ENCODE measurements at places on chromosomes 16 and 17.

DNA sequence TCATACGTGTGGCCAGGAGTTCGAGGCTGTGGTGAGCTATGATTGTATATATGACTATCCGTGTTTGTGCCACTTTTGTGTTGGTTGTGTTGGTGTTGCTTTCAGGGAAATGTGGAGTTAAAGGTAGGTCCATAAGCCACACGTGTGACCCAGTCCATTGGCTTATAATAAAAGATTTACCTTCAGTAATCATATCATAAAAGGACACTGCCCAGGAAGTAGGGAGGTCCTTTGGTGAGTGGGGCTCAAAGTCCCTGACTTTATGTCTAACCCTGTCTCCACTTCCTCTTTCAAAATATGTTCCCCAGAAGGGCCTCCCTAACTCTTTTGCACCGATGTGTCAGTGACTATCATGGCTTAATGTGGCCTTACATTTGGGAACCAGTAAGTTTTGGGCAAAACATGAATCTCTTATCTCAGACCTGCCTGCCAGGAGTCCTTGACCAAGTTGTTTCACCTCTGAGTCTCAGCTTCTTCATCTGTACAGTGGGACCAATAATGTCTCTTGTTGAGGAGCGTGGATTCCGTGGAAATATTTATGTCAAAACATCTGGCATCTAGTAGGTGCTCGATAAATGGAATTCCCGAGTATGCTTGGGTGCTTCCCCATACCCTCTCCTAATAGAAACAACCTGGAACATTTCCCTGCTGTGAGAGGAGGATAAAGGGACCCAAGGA, 4.8 kb downstream of the TNP2 start:
- no peak for DNase-seq

- no peak for DNase-seq
Observed at GRCh38 chr16:12629271-12629670, 174.4 kb downstream of the CPPED1 start.

GRCh38 chr16:78748220-78748929, 648.9 kb downstream of the WWOX start:
- no peak for DNase-seq

DNA sequence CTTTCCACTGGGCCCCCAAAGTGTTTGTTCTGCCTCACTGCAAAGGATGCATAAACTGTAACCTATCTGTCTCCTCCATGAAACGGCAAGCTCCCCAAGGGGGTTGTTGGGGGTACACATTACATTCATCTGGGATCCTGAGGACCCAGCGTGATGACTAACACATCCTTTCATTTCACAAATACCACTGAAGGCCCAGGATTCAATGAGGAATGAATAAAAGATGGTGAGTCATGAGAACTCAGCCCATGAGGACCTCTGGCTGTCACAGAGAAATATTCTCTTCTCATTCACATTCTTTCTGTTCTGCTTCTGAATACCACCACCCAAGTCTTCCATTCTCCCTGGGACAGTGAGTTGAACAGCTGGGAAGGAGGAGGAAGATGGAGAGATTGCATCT, 149.8 kb downstream of the RBFOX3 start:
- peak; percentile 87 for DNase-seq

GRCh38 chr16:83849421-83849820, 41.6 kb downstream of the HSBP1 start:
- no peak for DNase-seq

DNA sequence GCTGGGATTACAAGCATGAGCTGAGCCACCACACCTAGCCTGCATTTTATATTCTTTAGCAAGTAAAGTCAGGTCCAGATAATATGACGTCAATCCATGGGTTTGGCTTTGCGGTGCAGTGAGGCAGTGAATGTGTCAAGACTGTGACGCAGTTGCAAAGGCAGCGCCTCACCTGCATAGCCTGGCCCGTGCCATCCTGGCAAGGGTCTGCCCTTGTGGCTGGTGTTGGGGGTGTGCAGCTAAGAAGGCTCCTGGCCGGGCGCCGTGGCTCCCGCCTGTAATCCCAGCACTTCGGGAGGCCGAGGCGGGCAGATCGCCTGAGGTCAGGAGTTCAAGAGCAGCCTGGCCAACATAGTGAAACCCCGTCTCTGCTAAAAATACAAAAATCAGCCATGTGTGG, 7.0 kb downstream of the PDF start:
- DNase-seq: no peak

DNA sequence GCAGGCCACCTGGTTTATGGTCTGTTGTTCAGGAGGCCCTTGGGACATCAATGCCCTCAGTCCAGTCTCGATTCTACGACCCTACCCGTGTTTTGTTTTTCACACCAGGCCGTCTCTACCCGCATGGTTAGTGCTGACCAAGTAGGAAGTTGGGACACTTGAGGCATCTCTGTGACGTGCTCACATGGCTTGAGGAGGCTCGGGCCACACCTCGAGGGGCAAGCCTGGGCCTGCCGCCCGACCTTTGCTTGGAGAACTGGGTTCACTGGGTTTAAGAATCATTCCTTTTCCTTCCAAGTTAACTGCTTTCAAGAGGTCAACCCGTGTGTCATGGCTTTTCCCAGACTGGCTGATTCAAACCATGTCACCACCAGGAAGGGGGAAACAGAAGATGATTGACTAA, 86.8 kb downstream of the CMIP start:
- DNase-seq: no peak

- DNase-seq: peak; percentile 39
Observed at GRCh38 chr17:44878627-44879221, 20.5 kb downstream of the EFTUD2 start.

DNA sequence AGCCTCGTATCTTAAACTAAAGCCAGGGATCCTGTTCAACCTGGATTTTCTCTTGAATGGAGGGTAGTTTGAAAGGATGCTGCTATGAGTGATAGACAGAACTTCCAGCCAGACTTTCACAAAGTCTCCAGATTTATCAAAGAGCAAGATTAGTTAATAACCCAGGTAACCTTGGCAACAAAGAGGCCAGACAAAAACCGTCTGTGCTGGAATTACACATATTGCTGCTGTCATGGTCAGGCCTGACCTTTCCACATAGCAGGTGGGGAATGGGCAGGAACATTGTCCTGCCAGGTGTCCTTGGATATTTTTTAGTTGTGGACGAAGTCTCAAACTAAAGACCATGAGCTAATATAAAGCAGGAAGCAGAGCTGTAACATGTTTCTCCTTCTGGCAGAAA, 52.5 kb downstream of the HLF start:
- no peak for DNase-seq

GRCh38 chr17:61849674-61850073, 13.7 kb downstream of the BRIP1 start:
- peak; percentile 43 for DNase-seq

DNA sequence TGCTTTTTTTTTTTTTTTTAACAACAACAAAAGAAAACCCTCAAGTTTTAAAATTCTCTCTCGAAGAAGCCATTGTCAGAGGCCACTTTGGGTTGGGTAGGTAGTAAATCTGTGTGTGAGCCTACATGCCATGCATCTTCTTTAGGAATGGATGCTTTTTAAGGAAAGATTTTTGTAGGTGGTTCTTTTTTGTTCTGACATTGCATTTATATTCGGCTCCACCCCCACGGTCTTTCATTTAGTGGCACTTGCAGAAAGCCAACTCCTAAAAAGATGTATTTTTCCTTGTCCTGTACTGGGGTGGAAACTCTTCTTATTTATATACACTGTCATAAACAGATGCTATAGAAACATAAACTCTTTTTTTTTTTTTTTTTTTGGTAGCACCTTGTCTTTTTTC, 35.1 kb downstream of the KCNJ2 start:
- DNase-seq: no peak

- DNase-seq: peak; percentile 54
Observed at GRCh38 chr16:67847064-67847861, at the start of gene CENPT. TSS of gene CENPT (minus strand) at chr16:67847693. CDS start at chr16:67833859, 13,834 bp downstream.

- no peak for DNase-seq
Observed at GRCh38 chr16:68744744-68745280, 7.7 kb downstream of the CDH1 start.

DNA sequence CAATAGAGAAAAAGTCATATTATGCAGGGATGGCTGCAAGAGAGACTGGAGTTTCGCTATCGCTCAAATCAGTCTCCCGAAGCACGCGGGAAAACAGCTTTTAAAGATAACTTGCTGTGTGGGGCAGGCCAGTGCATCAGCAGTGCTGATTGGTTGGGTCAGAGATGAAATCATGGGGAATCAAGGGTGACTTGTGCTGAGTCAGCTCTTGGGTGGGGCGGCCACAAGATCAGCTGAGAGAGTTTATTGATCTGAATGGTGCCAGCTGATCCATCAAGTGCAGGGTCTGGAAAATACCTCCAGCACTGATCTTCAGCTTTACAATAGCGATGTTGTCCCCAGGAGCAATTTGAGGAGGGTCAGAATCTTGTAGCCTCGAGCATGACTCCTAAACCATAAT, 430.5 kb downstream of the RBFOX1 start:
- no peak for DNase-seq

GRCh38 chr16:4272114-4272956, 488 bp downstream of the TFAP4 start:
- DNase-seq: no peak

- DNase-seq: no peak
Observed at GRCh38 chr16:521381-522210, 5.9 kb upstream of the CAPN15 start.

- DNase-seq: no peak
Observed at GRCh38 chr16:79869304-79870015, 268.9 kb upstream of the MAF start.

DNA sequence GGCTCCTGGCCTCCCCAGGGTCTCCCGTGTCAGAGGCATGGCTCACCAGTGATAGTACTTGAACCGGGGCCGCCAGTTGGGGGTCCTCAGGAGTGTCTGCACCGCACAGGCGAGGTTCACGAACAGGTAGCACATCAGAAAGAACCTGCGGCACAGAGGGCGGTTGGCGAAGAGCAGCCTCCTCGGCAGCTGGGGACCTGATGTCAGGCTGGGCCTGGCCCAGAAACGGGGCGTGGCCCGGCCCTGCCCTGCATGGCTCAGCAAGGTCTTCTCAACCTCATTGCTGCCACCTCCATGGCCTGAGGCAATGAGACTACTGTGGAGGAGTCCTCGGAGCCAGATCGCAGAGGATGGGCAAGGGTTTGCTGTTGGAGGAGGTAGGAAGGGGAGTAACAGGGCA, 4.1 kb upstream of the LCAT start:
- DNase-seq: no peak

GRCh38 chr17:61803216-61803615, 60.1 kb downstream of the BRIP1 start:
- DNase-seq: no peak

GRCh38 chr17:77607606-77608005, 350.9 kb upstream of the TNRC6C start:
- no peak for DNase-seq

DNA sequence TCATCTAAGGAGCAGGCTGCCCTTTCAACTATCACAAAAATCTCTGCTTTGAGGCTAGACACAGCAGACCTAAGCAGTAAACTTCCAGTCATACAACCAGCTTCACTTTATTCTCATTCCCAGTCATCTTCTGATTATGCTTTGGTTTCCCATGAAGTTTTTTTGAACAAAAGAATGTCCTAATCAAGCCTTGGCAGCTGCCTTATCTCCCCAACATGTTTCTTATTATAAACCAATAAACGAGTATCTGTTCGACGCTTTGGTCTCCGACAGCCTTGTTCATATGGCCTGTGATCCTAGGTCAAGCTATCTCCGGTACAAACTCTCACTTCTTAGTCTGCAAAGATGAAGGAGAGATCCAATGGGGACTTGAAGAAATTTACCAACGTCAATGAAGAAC, 47.4 kb upstream of the CDYL2 start:
- no peak for DNase-seq

DNA sequence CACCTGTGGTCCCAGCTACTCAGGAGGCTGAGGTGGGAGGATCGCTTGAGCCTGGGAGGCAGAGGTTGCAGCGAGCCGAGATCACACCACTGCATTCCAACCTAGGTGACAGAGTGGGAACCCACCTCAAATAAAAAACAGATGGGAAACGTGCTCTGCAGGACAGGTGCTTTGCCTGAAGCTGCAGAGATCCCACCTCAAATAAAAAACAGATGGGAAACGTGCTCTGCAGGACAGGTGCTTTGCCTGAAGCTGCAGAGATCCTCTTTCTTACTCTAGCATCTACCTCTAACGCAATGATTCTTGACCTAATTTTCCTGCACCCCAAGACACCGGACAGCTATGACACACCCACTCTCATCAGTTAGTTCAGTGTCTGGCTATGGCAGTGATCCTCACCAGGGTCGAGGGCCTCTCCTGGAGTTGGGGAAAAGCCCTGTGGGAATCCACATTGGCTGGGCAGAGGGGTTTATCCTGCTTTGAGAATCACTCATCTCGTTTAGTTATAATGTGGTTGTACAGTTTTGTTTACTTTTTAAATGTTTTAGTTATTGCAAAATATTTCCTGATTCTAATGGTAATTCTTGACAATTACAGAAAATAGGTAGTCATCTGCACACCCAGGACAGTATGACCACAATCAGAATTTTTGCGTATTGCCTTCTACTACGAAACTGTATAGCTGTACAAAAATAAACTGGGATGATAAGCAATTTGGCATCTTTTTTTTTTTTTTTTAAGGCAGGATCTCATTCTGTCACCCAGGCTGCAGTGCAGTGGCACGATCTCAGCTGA, 11.4 kb downstream of the VPS53 start:
- DNase-seq: no peak

DNA sequence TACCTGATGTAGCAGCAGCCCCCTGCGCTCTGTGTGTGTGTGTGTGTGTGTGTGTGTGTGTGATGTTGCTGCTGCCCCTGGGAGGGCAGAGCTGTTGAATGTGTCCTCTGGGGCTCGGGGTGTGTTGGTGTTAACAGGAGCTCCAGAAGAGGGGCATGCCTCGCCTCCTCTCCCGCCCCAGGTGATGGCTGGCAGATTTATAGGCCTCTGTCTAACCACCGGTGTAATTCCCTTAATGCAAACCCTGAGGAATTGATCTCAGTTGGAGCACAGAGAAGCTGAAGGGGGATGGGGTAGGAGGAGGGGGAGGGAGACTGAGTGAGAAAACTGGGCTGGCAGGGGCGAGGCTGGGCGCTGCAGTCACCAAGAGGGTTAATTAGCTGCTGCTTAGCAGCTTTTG, 10.0 kb downstream of the CACNA1G start:
- no peak for DNase-seq

DNA sequence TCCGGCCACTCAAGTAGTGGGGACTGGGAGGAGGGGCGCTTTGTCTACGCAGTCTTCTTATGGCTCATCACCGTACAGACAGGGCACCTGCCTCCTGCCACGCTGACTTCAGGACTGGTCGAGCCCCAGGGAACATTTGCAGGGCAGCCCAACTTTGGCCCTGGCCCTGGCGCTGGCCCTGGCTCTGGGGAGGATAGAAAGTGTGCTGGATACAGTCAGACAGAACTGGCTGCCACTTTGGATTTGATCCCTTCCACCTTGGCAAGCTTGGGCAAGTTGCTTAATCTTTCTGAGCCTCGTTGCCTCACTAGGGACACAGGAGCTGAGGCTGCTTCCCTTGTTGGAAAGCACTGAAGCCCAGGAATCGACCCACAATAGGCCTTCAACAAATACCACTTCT, 13.6 kb downstream of the LGALS9 start:
- DNase-seq: no peak

Measured in fibroblast of upper back skin (primary cell).